Activated T-cell treated with anti-CD3 and anti-CD28 coated beads for 4 hours (primary cell): ENCODE measurements at places on chromosomes 7 and 10.

DNA sequence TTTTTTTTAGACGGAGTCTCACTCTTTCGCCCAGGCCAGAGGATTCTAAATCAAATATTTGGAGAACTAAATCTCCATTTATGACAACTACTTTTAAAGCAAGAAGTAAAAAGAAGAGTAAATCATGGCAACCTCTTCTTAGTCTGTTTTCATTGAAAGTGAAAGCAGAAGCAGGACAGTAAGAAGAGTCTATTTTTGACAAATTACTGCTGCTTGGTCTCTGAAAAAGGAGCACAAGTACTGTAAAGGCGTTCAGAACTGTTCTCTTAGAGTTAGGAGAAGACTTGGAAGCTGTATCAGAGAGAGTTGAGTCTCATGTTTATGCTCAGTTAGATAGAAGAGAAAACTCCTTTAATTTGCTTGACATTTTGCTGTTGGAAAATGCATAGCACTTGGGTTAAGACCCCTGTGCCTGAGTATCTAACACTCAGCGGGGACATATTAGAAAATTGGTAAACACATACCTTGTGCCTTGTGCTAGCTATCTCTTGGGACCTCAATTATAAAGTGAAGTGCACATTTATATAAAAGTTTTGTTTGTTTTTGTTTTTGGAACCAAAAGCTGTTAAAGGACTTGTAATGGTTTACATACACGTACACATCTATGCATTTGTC, 433.0 kb downstream of the ANKRD7 start:
- DNase-seq, result no peak

GRCh38 chr7:152607007-152607406, 68.9 kb downstream of the XRCC2 start:
- no peak for DNase-seq

GRCh38 chr10:91024541-91024940, 103.7 kb upstream of the ANKRD1 start:
- no peak for DNase-seq

- DNase-seq, result no peak
Observed at GRCh38 chr7:107232568-107233090, 63.8 kb downstream of the HBP1 start.

DNA sequence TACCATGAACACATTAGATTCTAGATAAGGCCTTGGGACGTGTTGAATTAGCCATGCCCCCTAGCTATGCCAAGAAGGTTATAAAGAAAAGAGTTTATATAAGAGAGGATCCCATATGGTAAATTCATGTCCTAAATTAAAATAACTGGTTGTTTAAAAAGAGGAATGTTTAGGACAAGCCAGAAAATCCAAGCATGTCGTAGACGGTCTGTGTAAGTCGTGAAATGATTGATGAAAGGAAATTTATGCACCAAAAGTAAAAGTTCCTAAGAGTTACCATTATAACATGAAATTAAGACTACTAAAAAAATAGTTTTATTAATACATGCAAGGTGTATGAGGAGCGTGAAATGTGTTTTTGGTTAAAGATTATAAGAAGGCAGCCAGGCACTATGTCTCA, 624.9 kb downstream of the ARL4A start:
- DNase-seq, result no peak

DNA sequence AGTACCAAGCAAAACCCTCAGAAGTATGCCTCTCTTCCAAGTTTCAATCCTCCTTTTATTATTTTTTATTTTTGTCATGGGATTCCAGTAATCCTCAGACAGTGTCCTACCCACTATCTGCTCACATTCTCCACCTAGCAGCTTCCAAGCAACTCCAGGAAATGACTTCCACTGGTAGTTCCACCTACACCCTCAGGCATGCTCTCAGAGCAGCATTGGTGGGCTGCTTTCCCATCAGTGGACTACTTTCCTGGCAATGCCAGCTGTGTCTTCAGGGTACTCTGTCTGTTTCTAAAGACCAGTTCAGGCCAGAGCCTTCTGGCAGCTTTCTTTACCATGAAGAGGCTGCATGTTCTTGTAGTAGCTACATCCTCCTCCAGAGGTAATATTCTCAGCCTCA, 244.0 kb downstream of the HGF start:
- no peak for DNase-seq

DNA sequence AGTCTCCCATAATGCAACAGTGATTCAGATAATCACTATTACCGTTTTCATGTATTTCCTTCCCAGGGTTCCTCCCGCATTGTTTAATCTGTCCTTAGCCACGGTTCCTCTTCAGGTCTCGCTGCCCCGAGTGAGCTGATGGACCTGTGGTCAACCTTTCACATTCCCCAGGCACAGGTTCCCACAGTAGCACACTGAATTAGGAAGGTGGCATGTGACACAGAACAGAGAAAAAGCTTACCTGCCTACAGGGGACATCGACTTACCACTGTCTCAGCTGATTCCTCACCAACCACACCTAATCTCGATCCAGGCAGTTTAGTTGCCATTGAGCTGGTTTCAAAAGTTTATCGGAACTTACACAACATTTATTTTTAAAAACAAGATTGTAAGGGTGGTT, 72.2 kb downstream of the MTURN start:
- DNase-seq, result no peak

DNA sequence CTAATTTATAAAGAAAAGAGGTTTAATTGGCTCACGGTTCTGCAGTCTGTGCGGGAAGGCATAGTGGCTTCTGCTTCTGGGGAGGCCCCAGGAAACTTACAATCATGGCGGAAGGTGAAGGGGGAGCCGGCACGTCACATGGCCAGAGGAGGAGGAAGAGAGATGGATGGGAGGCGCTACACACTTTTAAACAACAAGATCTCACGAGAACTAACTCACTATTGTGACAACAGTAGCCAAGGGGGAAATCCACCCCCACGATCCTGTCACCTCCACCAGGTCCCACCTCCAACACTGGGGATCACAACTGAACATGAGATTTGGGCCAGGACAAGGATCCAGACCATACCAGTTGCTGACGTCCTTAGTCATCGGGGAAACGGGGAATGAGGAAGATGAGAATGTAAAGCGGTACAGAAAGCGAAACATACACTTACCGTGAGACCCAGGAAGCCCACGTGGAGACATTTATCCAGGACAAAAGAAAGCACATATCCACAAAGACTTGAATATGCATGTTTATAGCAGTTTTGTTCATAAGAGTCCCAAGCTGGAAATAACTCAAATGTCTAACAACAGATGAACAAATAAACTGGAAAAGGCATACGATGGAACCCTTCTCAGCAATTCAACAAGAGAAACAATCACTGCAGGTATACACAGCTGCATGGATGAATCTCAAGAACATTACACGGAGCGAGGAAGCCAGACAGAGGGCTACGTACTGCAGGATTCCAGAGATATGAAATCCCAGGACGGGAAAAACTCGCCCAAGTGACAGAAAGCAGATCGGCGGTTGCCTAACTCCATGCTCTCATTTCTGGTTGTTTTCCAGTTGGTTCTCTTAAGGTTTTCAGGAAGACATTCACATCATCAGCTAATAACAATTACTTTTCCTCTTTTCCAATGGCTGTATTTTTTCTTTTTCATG, 26.2 kb upstream of the INPP5A start:
- no peak for DNase-seq

DNA sequence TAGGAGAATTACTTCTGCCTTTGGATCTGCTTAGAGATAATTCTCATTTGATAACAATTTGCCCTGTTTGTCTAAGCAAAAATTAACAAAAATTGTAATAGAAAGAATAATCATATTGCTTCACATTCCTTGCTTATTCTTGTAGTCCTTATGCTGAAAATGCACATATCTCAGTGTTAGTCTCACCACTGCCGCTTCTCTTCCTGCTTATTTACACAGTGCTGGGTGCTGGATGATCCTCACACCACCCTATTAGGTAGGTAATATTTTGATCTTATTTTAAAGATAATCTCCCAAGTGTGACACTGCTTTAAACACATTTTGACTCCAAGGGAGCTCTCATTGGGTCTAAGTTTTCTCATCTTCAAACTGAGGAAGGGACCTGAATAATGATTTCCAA, 46.0 kb downstream of the ABCA13 start:
- DNase-seq, result no peak

- DNase-seq, result no peak
Observed at GRCh38 chr10:86187499-86188239, 178.9 kb downstream of the GRID1 start.
